ENCODE measurements at places on chromosomes 2 and 18.

GRCh38 chr2:61335187-61335586, 135.7 kb downstream of the USP34 start:
- DNase-seq: no peak

GRCh38 chr2:18372641-18373040, 187.8 kb downstream of the RDH14 start:
- no peak for DNase-seq

DNA sequence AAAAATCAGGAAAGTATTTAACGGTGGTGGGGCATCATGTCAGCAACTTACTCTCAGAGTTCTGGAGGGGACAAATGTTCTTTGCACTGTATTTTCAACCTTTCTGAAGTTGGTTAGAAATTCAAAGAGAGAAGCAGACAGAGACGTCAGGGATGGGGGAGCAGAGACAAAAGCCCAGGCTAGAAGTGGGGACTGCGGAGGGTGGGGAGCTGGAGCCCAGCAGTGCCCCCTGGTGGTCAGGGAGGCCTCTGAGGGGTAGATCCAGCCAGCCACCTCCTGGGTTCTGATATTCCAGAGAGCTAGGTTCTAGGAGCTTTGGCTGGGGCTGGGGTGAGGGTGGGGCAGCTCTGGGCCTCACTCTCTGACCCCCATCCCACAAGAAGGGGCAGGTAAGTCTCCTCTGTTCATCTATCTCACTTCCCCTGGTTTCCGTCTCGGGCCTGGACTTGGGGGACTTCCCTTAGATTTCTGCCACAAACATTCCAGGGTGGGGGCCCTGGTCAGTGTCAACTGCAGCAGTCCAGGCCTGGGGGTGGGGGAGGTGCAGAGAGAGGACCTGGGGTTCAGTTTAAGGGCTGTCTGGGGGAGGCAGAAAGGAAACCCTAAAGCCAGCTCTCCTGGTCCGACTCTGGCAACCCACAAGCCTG, 8.9 kb downstream of the TNS1 start:
- peak; percentile 60 for DNase-seq

DNA sequence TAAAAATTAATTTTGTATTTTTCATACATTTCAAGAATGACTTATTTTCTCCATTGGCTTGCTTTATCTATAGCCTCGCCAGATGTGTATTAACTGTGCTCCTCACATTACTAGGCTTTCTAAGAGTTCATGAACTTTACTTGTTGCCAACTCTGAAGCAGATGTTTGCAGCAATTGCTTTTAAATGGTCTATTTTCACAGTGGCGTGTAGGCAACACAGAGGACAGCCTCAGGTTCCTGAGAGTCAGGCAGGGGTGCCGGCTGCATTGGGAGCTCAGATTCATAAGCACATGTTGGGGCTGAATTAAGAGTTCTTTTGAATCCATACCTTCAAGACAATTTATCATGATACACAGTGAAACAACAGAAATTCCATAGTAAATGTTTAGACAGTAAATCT, 179.2 kb upstream of the PXDN start:
- no peak for DNase-seq

- no peak for DNase-seq
These were observed 108.5 kb upstream of the PGAP1 start for GRCh38 chr2:197035002-197035401.

GRCh38 chr2:37766106-37766505, 94.7 kb upstream of the CDC42EP3 start:
- DNase-seq: no peak

DNA sequence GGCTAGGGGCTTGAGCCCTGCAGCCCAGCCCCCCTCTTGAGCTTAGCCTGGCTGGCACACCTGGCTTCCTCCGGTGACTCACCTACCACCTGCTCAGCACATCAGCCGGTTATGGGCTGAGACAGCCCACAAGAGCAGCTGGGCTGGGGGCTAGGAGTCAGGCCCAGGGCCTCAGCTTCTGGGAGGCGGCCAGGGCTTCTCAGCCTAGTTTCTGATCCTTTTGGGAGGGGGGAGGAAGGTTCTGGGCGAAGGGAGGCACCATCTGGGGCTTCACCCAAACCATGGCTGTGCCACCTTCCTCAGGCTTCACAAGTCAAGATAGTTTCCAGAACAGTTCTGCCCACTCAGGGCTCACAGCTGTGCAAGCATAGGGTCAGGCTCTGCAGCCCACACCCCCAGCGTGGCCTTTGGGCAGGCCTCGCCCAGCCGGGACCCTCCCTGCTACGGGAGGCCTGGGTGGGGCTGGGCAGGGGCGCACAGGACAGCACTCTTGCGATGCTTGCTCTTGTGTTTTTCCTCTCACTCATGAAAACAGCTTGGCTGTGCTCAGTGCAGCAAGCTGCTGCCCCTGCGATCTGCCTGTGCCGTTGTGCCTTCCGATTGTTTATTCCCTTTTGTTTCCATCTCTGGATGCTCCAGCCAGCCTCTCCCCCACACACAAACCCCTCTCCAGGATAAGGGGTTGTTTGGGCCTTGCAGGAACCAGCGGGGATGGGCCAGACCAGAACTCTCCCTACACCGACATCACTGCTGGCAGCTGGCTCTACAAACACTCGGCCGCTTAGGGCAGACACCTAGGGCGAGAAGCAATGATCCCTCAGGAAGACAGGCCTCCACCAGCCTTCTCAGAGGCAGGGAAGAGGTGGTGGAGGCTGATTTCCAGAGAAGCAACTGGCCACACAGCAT, 26.1 kb upstream of the SEMA4C start:
- peak; percentile 38 for DNase-seq

GRCh38 chr18:29726646-29727045, 1315.9 kb downstream of the DSC3 start:
- no peak for DNase-seq

DNA sequence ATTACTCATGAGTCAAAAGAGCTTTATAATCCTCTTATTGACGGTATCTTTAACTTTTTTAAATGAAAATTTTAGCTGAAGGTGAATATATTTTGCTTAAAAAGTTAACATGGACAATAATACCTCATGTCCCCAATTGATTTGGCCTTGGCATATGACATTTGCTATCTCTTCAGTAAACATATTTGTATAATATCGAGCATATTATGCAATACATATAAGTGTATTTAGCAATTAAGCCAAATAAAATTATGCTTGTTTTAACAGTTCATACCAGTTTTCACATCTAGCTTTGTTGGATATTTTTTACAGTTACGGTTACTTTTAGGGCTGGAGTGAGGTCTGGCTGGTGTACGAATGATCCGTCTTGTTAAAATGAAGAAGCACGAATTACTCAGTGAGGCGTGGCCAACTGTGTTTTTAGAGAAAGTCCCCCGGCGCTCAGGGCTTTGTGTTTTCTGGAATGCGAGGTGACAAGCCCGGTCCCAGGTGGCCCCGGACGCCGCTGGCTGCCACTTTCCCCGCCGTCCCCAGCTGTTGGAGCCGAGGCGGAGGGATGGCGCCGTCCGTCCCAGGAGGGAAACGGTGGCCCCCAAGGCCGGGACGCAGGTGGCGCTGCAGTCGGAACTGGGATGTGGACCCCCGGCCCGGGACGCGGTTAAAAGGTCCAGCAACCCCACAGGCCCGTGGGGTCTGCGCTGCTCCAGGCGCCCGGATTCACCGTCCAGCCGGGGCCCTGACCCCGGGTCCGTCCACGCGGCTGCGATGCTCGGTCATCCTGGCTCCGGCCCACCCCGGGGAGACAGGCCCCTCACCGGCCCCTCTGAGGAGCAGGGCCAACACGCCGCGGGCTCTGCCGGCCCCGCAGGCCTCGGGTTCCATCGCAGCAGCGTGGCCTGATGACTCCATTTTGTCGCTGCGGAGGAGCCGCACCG, 41.3 kb downstream of the TMEM18 start:
- no peak for DNase-seq

DNA sequence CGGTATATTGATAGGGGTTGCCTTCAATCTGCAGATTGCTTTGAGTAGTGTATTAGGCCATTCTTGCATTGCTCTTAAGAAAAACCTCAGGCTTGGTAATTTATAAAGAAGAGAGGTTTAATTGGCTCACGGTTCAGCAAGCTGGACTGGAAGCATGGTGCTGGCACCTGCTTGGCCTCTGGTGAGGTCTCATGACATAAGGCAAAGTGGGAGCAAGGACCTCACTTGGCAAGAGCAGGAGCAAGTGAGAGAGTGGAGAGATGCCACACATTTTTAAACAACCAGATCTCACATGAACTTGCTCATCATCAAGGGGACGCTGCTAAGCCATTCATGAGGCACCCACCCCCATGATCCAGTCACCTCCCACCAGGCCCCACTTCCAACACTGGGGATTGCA, 4.9 kb downstream of the MAP3K2 start:
- DNase-seq: no peak

- no peak for DNase-seq
These were observed 113.1 kb downstream of the SPP2 start for GRCh38 chr2:234163510-234164045.

DNA sequence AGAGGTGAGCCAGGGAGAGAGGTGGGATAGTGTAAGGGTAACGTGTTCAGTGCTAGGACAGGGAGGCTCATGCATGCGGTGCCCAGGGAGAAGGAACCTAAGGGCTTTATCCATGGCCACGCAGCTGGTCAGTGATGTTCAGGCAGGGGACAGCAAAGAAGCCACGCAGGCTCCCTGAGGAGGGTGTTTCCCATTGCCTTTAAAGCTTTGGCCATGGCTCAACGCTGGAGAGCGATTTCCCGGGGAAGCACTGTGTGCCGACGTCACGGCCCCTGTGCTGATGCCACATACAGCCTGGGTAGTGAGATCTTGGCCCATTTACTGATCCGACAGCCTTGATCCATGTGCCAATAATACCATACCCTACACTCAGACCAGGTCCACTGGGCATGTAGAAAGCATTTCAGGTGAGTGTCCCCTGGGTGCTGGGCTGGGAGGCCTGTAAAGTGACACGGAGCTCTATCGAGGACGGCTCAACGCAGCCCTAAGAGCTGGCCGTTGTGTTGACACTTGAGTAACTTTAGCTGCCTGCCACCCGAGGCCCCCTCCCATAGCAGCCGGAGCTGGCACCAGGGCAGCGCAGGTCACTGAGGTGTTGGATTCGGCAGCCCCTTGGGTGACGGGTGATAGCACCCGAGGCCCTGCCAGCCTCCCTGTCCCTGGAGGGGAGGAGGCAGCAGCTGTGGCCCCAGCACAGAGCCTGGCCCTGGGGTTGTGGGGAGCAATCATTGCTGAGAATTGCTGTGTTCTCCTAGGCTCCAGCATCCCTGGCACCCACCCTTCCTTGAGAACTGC, 41.4 kb downstream of the PDIA6 start:
- no peak for DNase-seq

- DNase-seq: no peak
These were observed 69.6 kb downstream of the MAP4K4 start for GRCh38 chr2:101766871-101767739.

GRCh38 chr18:40356168-40356567, 1598.9 kb upstream of the PIK3C3 start:
- DNase-seq: no peak

DNA sequence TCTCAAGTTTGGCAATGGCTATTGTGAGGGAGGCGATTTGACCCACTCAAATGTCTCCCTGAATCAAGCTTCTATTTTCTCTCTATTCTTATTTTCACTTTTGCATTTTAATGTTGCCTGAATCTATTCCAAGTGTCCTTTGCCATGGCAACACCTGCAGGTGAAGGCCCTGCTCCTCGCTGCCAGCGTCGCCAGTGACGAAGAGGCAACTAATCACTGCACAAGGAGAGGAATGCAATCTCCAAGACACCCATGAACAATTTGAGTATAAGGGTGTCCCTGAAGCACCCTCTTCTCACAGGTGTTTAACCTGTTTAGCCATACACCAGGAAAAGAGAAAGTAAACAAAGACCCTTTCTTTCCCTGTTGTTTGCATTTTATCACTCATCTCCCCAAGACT, 165.6 kb upstream of the VRK2 start:
- DNase-seq: no peak

DNA sequence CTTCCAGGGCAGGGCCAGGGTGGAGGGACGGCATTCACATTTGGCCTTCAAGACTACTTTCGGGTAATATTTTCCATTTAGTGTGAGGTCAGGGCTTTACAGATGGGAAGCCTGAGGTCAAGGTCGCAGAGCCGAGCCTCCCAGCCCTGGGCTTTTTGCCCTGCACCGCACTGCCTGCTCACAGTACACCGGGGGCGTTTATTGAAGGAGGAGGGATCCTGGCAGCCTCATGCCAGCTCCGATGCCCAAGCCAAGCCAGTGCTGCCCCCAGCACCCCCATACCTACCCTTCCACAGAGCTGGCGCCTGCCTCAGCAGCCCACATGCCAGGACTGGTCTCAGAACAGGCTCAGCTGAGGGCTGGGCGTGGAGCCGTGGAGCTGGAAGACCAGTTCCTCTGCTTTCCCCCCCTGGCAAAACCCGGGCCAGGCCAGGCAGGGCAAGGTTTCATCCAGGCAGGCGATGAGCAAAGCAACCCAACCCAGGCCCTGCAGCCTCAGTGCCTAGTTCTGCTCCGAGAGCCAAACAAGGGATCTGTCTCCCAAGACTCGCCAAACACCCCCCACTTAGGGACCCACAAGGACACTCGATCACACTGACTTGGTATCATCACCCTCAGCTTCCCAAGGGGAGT, 11.9 kb downstream of the SDC1 start:
- DNase-seq: no peak

DNA sequence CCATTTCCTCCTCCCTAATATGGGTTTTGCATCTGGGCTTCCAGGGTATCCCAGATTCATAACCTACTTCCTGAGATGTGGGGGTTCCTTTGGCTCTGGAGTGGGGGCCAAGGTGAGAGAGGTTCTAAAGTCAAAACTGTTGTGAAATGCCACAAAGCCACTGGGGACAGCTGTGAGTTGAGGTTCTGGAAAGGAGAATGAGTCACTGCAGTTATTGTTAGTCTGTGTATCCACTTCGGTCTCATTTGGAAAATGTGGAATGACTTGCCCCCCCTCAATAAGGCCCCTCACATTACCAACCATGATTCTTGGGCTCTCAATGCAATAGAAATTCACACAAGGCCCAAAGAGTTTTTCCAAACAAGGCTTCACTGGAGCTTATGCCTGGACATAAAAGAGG, 51.1 kb upstream of the LGALSL start:
- DNase-seq: no peak

DNA sequence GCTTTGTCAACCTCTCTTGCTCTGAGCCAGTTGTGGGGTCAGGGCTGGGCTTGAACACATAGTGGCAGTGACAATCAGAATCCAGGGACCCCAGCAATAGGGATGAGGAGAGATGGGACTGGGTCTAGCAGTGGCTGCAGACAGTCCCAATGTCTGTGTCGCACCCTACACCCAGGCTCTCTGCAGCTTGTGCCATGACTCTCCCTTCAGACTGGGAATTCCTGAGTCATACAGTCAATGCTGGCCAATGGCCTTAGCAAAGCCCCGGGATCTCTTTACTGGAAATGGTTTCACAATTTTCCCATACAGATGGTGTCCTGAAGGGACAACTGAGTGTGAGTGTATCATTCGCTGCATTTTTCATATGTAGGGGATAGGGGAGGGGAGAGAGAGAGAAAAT, 74.2 kb upstream of the CELF4 start:
- DNase-seq: no peak

GRCh38 chr18:79856119-79857007, 58.6 kb downstream of the KCNG2 start:
- no peak for DNase-seq

GRCh38 chr2:174595116-174595809, 2.3 kb downstream of the WIPF1 start:
- DNase-seq: no peak
